Choroid plexus epithelial cell (primary cell): ENCODE measurements at places on chromosomes 11 and 22.
A peak's percentile ranks its signal among the peaks of the same experiment; 100 is the strongest.

DNA sequence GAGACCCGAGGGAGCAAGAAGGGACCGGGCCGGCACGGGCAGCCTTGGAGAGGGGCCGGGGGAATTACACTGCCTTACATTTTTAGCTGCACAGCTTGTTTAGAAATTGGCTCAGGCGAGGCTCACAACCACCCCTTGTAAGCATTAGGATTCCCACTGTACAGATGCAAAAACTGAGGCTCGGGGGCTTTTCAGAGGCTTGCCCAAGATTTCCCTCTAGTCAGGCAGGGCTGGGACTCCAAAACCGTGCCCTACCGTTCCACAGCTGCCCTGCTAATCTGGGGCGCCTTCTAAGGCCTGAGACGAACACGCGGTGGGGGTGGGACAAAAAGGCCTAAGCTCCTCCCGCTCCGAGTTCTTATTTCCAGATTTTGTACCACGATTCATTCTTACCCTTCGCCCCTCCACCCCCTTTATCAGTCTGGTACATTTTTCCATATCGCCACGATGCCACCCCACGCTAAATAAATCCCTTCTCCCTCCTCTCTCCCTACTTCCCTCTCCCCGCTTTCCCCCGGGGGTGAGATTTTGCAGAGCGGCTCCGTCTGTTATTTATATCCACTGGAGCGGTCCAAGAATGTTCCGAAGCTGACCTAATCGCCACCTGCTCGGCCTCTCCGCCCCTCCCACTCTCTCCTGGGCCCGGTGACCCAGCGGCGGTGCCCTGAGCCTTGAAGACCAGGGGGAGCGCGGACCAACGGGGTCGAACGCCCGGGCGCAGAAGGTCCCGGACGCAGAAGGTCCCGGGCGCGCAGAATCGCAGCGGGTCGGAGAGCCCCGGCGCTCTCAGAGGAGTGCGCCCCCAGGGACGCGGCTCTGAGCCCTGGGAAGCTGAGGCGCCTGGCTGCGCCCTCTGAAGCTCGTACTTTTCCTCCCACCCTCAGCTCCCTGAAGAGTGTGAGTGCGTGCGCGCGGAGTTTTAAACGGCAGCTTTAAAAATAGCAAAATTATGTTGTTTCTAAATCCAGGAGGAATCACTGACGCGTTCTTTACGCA lies 764 bp upstream of the PACSIN3 start:
- DNase-seq: peak; percentile 47

- no peak for DNase-seq
Observed at GRCh38 chr11:36803084-36803483, 205.0 kb upstream of the RAG2 start.

DNA sequence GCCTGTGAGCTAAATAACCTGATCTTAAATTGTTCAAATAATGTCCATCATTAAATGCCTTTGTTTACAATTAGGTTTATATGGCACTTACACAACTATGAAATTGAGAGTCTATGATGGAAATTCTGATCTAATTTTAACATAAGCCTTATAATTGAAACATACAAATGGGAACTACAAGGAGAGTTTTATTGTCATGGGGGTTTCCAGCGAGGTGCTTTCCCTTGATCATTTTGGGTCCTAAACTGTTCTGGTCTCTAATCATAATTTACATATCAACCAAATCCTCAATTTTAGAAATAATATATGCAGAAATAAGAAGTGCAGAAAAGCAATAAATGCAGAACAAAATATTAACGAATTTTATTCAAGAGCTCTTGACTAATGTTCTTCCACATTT lies 44.9 kb downstream of the RRAS2 start:
- DNase-seq: no peak

- DNase-seq: peak; percentile 26
Observed at GRCh38 chr22:32533265-32534111, 58.9 kb downstream of the FBXO7 start.

DNA sequence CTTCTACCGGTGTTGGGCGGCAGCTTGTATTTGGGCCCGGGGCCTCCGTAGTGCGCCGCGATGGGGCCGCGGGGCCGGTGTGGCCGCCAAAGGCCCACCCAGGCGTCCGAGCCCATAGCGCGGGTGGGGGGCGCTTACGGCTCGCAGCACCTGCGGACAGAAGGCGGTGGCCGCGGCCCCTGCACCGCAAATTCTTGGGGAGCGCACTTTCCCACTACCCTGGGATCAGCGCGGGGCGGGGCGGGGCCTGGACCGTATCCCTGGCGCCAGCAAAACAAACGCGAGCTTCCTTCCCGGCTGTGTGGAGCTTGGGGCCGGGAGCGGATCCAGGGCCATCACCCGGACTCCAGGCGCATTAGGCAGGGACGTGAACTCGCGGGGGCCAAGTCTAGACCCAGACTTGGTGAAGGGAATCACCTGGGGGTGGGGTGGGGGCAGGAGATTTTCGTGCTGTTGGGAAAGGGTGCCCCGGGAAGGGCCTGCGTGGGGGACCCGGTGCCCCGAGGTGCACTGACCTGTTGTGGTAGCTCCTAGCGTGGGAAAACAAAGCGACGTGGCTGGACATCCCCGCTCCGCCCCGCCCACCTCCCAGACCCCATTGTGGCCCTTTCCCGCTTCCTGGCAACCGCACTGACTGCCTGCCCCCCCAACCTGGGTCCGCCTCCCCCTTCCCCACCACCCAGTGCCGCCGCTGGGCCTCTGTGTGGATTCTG lies 2.3 kb upstream of the TYMP start:
- peak; percentile 73 for DNase-seq

DNA sequence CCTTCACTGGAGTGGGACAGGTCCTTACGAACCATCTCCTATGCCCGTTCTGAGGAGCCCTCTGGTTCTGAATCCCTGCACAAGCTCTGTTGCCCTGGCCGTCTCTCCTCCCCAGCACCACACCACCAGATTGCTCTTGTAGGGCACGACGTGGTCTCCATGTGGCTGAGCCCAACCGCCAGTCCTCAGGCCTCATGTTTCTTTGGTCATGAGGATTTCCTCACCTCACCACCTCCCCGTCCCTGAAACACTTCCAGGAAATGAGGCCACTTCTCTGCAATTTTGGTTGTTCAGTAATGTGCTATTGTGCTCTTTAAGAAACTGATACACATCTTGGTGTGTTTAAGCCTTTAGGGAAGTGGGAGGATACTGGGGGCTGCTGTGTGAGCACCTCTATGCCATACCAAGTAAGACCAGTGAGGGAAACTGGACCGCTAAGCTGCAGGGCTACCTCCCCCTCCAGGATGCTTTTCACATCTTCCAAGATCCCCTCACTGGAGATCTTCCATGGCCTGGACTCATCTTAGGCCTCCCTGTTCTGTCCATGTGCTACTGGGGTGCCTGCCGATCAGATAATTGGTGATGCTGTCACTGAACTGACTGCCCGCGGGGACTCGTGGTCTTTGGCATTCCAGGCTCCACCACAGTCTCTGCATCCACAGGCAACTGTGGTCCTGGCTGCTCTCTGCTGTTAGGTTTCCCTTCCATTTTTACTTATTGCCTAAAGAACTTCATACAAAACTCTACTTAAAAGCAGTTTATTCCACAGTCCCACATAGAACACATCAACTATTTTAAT lies 21.9 kb downstream of the DRICH1 start:
- no peak for DNase-seq

DNA sequence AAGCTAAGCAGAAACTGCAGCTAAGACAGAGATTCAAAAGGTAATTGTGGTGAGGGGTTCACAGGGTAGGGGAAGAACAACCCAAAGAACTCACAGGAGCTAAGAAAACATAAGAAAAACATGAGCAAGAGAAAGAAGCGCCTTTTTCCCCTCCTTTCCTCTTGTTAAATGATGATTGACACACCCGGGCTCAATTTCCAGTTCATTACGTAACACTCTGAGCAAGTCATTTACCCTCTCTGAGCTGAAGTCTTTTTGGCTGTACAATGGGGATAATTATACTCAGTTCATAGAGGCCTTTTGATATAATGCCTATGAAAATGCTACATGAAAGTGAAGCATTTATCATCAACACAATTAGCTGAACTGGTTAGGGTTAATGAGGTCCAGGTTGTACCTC lies 17.2 kb downstream of the LRP4 start:
- no peak for DNase-seq

GRCh38 chr11:14330881-14331280 lies 28.1 kb downstream of the RRAS2 start:
- DNase-seq: no peak

DNA sequence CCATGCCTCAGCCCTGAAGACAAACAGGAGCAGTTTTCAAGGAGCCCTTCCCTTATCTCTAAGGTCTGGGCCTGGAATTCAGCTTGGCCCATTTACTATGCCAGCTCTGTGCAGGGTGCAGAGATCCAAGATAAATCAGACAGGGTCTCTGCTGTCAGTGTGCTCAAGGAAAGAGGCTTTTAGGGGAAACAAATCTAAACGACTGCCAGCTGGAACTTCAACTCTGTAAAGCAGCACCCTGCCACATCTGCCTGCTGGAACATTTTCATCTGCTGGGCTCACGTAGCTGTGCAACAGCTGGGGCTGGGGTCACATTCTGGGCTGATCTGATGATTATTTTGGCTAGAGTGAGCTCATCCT lies 19.8 kb upstream of the EHF start:
- peak; percentile 26 for DNase-seq

- DNase-seq: no peak
Observed at GRCh38 chr11:95793116-95793515, 2.8 kb downstream of the CEP57 start.

- no peak for DNase-seq
Observed at GRCh38 chr11:61021661-61022212, 50.3 kb downstream of the CD6 start.

- DNase-seq: peak; percentile 98
Observed at GRCh38 chr11:12075822-12076821, 34.3 kb upstream of the MICAL2 start.

GRCh38 chr11:127440616-127441015 lies 440.0 kb upstream of the KIRREL3 start:
- DNase-seq: no peak

- DNase-seq: no peak
Observed at GRCh38 chr22:17637490-17638181, 921 bp upstream of the BCL2L13 start.

- DNase-seq: no peak
Observed at GRCh38 chr22:20427945-20428417, 9.6 kb downstream of the SCARF2 start.

DNA sequence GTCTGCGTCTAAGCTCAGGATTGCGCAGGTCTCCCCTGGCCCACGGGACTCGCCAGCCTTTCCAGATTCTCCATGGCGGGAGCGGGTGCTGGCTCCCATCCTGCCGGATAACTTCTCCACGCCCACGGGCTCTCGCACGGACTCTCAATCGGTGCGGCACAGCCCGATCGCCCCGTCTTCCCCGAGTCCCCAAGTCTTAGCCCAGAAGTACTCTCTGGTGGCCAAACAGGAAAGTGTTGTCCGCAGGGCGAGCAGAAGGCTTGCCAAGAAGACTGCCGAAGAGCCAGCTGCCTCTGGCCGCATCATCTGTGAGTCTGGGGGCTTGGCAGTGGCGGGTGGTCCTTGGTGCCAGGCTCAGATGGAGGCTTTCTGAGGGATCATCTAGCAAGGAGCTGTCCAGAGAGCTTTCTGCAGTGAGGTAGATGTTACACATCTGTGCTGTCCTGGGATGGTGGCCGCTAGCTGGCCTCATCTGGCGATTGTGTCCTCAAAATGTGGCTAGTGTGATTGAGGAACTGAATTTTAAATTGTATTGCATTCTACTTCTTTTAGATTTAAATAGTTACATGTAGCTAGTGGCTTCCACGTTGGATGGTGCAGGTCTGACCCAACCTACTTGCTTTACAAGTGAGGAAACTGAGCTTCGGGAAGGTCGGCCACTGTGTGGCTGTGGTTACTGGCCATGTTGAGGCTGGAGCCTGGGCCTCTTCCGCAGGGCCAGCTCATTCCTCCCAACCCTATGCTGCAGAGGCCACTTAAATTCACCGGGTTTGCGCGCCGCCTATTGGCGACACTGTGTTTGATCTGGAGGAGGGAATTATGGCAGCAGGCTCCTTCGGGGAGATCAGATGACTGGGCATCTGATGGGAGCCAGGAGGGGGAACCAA lies 6.7 kb downstream of the INCENP start:
- no peak for DNase-seq

- no peak for DNase-seq
Observed at GRCh38 chr22:23415490-23415851, 164.6 kb downstream of the IGLL1 start.

GRCh38 chr11:42657169-42657568 lies 654.6 kb upstream of the API5 start:
- DNase-seq: no peak

GRCh38 chr22:19207884-19208283 lies 29.3 kb upstream of the SLC25A1 start:
- DNase-seq: no peak

GRCh38 chr11:131232261-131232660 lies 138.2 kb upstream of the NTM start:
- DNase-seq: no peak

DNA sequence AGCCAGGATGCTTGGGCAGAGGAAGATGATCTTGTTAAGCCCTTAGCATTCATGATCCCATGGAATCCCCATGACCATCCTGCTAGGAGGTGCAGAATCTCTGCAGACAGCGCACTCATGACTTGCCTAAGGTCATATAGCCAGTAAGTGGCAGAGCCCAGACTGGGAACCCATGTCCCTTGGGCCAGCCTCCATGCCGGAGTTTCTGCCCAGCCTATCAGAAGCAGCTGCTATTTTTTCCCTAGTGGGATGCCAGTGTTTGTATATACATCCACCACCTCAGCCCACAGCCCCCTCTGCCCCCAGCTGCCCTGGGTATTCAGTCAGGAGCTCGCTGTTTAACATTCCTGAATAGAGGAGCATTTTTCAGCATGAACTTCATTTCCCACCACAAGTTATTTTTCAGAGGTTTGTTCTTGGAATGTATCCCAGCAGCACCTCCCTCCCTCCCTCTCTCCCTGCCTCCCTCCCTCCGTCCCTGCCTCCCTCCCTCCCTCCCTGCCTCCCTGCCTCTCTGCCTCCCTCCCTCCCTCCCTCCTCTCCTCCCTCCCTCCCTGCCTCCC lies 34.4 kb upstream of the SUSD2 start:
- DNase-seq: peak; percentile 79

DNA sequence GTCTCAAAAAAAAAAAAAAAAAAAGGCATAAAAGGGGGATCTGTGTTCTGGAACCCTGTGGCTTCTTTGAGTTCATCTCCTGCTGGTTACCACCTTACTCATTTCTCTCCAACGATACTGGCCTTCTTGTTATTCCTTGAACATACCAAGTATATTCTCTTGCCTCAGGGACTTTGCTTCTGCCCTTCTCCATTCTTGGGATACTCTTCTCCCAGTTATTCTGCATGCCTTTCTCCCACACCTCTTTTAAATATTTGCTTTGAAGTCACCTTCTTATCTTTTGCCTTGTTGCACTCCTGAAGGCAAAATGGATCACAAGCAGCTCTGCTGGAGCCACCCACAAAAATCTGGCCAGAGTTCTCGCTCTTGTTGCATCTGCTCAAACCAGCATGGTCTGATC lies 76.0 kb upstream of the RRM1 start:
- no peak for DNase-seq

- DNase-seq: no peak
Observed at GRCh38 chr11:112304914-112305313, 44.3 kb upstream of the PLET1 start.
